ENCODE measurements at places on chromosomes 3 and 15.

- no peaks in the 10 kb centered on the region for H3K4me1 ChIP-seq
- no peaks in the 10 kb centered on the region for H3K36me3 ChIP-seq
- H3K4me3 ChIP-seq: no peak overlapping the region
- no peaks in the 10 kb centered on the region for H3K27me3 ChIP-seq
- no peak for DNase-seq
Observed at GRCh38 chr3:179933914-179934313, 102.8 kb downstream of the PEX5L start.

DNA sequence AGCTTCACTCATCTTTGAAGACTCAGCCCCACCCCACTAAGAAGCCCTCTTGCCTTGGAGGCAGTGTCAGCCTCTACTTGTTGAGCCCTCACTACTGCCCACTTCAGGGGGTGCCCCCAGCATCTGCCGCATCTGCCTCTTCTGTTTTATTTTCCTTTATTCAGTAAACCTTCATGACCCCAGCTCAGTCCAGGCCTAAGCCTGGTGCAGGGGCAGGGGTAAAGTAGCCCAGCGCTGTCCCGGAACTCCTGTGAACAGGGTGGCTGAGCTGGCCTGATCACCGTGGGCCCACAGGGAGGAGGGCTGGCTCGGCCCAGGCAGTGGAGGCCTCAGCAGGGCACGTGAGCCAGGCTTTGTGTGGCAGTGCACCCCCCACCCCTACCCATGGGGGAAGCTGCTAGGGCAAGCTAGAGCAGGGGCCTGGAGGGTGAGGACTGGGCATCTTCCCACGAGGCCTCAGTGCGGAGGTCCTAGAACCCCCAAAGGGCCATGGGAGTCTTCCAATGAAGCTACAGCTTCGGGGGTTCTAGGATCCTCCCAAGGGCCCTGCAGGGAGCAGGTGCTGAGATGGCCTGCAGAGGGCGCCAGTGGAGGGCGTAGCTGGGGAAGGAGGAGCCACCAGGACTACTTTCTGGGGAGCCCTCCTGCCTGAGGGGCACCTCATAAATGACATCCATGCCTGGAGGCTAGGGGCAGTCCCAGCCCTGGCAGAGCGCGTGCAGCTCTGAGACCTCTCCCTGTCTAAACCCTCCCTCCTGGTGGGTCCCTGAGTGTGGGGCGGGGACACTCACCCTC, 36.0 kb downstream of the TSPAN3 start:
- no peaks in the 10 kb centered on the region for H3K4me1 ChIP-seq
- no peak overlapping the region for H3K27ac ChIP-seq
- no peaks in the 10 kb centered on the region for H3K27me3 ChIP-seq
- H3K36me3 ChIP-seq: no peaks in the 10 kb centered on the region

DNA sequence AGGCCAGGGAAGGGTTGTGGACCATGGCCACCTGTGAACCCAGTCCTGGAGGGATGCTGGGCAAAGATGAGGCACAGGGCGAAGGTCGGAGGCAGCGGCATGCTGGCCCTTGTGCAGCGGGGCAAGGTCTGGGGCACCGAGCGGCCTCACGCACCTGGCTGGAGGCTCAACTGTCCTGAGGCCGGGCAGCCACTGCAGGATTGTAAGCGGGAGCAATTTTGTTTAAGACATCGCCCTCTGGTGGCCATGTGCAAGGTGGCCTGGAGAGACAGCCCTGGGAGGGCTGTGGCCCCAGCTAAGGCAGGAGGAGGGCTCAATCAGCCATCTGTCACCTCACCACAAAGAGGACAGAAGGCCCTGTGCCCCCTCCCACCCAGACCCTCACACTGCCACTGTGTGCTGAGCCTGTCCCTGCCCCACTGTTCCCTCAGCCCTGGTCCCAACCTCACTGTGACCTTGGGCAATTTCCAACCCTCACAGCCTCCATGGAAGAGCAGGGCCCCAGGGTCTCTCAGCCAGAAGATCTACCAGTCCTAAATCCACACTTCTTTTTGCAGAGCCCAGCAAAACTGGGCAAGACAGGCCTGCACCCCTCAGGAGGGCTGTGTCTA, 46.2 kb downstream of the TPRA1 start:
- H3K4me3 ChIP-seq: no peak overlapping the region
- H3K36me3 ChIP-seq: peaks cover 4% of the 10 kb centered on the region
- DNase-seq: peak; percentile 80
- no peak overlapping the region for H3K27ac ChIP-seq

DNA sequence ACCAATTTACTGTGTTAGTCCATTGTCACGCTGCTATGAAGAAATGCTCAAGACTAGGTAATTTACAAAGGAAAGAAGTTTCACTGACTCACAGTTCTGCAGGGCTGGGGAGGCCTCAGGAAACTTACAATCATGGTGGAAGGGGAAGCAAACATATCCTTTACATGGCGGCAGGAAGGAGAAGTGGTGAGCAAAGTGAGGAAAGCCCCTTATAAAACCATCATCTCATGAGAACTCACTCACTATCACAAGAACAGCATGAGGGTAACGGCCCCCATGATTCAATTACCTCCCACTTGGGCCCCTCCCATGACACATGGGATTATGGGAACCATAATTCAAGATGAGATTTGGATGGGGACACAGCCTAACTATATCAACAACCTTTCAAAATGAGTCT, 20.2 kb downstream of the USF3 start:
- no peaks in the 10 kb centered on the region for H3K27me3 ChIP-seq
- H3K36me3 ChIP-seq: peaks cover 22% of the 10 kb centered on the region
- H3K4me1 ChIP-seq: no peaks in the 10 kb centered on the region
- no peak for DNase-seq

GRCh38 chr15:37102305-37103162, 2.2 kb upstream of the MEIS2 start:
- H3K4me3 ChIP-seq: peak overlapping the region; percentile 100
- H3K36me3 ChIP-seq: no peaks in the 10 kb centered on the region
- peaks cover 15% of the 10 kb centered on the region for H3K4me1 ChIP-seq
- no peak overlapping the region for H3K27ac ChIP-seq
- no peak for DNase-seq
- no peaks in the 10 kb centered on the region for H3K27me3 ChIP-seq

DNA sequence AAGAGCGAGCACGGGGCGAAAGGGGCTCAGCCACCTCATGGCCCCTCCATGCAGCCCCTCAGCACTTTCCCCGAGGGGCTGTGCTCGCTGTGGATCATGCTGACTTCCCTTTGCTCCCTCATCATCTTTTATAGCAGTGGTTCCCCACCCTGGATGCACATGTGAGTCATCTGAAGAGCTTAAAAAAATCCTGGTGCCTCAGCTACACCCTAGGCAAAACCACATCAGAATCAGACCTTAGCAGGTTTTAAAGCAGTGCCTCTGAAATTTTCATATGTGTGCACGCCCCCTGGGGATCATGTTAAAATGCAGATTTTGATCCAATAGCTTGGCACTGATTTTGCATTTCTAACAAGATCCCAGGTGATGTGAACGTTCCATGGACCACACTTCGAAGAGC, 50.9 kb downstream of the FEM1B start:
- peaks cover under 1% of the 10 kb centered on the region for H3K4me1 ChIP-seq
- peaks cover 17% of the 10 kb centered on the region for H3K27me3 ChIP-seq
- DNase-seq: no peak
- no peak overlapping the region for H3K4me3 ChIP-seq

DNA sequence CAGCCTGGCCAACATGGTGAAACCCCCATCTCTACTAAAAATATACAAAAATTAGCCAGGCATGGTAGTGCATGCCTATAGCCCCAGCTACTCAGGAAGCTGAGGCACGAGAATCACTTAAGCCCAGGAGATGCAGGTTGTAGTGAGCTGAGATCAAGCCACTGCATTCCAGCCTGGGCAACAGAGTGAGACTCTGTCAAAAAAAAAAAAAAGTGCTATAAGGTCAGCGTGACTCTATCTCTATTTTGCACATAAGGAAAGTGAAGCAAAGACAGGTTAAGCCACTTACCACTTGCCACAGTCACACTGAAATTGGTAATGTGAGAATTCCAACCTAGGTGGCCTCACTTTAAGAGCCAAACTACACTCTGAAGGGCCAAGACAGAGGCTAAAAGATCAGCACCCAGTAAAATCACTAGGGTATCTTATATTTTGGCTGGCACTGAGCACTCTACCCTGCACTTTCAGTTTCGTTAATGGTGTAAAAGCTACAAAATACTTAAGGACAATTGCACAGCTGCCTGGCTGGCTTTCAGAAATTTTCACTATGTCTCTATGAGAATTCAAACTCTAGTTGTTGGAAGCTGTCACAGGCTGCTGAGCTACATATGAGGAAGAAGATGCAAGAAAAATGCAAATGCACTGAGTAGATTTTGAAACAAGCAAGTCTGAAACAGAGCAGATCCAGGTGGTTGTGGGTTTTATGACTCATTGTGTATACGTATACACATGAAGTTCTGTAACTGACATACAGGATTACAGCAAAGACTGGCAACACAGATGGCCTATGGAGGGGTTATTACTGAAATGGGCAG, 32.7 kb downstream of the TRANK1 start:
- H3K27ac ChIP-seq: peak overlapping the region; percentile 93
- H3K36me3 ChIP-seq: no peaks in the 10 kb centered on the region
- H3K27me3 ChIP-seq: no peaks in the 10 kb centered on the region
- peaks cover 28% of the 10 kb centered on the region for H3K4me1 ChIP-seq
- peak; percentile 81 for DNase-seq

DNA sequence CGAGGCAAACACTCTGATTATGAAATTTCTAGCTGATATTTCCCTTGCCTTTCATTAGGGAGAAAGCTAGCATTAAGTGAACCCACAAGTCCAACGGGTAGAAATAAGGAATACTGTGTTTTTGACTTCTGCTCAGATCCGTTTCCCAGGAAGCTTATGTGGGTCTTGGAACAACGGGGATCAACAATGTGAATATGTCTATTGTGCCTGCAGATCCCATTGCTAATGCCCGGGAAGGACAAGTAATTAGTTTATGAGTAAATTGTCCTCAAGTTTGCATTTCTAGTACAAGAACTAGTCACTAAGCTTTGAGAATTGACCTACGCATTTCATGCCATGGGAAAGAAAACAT, 236.4 kb downstream of the UACA start:
- no peaks in the 10 kb centered on the region for H3K36me3 ChIP-seq
- peaks cover 16% of the 10 kb centered on the region for H3K27me3 ChIP-seq
- H3K4me3 ChIP-seq: peak overlapping the region; percentile 44

DNA sequence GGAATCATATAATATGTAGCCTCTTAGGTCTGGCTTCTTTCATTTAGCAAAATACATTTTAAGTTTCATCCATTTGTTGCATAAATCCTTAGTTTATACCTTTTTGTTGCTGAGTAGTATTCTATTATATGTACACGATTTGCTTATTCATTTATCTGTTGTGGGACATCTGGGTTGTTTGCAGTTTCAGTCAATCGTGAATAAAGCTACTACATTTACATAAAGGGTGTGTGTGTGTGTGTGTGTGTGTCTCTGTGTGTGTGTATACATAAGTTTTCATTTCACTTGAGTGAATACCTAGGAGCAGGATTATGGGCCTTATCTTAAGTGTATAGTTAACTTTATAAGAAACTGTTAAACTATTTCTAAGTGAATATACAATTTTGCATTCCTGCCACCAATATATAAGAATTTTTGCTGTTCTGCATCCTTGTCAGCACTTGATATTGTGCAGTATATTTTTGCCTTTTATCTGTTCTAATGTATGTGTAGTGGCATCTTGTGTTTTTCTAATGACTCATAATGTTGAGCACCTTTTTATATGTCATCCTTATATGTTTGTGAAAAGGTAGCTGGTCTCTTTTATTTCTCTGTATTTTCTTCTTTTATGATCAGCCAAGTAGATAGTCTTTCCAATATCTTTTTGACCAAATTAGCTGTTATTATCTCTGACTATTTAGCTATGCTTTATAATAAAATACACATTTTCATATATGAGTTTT, 55.0 kb downstream of the GLCE start:
- no peak for DNase-seq
- H3K4me1 ChIP-seq: peaks cover 6% of the 10 kb centered on the region
- H3K36me3 ChIP-seq: no peaks in the 10 kb centered on the region
- no peak overlapping the region for H3K4me3 ChIP-seq

DNA sequence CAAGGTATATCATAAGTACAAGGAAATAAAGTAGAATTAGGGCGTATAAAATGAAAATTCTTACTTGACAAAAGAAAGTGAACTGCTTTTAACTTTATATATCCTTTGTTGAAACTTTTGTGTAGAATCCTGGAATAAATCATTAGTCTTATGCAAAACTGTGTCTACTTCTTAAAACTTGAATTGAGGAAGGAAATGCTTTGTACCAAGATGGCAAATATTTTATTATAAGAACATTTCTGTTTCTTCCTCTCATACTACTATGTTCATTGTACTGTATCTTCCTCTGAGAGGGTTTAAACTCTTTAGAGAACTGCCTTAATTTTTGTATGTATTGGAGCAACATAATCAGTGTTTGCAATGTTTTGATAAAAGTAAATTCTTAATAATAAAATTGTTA, 42.0 kb downstream of the RASA2 start:
- H3K36me3 ChIP-seq: peaks cover 5% of the 10 kb centered on the region
- peaks cover 39% of the 10 kb centered on the region for H3K4me1 ChIP-seq
- no peak for DNase-seq

DNA sequence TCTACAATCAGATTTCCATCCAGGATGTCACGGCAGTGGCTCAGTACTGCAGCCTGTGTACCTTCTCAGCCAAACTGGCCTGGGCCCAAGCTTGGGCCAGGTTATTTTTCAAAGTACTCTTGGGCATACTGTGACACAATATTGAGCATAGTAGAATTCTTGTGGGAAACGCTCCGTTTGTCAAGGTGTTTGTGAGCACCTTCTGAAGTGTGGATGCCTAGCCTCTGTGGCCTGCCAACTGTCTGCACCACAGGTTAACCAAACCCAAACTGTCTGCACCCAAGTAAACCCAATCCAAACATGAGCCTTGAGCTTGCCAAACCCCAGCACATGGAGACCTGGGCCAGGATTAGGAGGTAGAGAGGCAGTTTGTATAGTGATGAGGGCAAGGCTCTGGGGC, 25.4 kb downstream of the CTDSPL start:
- no peak overlapping the region for H3K27ac ChIP-seq
- H3K36me3 ChIP-seq: peaks cover 6% of the 10 kb centered on the region
- DNase-seq: no peak
- no peak overlapping the region for H3K4me3 ChIP-seq
- peaks cover 23% of the 10 kb centered on the region for H3K4me1 ChIP-seq
- H3K27me3 ChIP-seq: no peaks in the 10 kb centered on the region

GRCh38 chr15:81195339-81195864, 1.3 kb upstream of the IL16 start:
- H3K27ac ChIP-seq: no peak overlapping the region
- H3K4me1 ChIP-seq: peaks cover 13% of the 10 kb centered on the region
- no peaks in the 10 kb centered on the region for H3K27me3 ChIP-seq
- no peaks in the 10 kb centered on the region for H3K36me3 ChIP-seq
- no peak overlapping the region for H3K4me3 ChIP-seq

GRCh38 chr3:123424321-123424998, 24.4 kb downstream of the ADCY5 start:
- H3K27ac ChIP-seq: no peak overlapping the region
- no peak overlapping the region for H3K4me3 ChIP-seq
- peaks cover 45% of the 10 kb centered on the region for H3K27me3 ChIP-seq
- peaks cover 5% of the 10 kb centered on the region for H3K4me1 ChIP-seq
- H3K36me3 ChIP-seq: no peaks in the 10 kb centered on the region

Data from MCF 10A (cell line).